ENCODE measurements at places on chromosomes 6 and 20.

DNA sequence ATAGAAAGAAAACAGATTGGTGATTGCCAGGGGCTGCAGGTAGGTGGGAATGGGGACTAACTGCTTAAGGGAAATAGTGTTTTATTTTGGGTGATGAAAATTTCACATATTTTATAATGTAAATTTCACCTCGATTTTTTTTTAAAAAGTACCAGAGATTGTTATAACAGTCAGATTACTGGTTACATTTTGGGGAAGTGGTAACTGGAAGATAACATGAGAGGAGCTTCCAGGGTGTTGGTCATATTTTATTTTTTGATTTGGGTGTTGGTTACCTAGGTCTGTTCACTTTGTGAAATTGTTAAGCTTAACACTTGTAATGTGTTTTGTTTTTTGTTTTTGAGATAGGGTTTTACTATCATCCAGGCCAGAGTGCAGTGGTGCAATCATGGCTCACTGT lies 17.2 kb upstream of the CRIP3 start:
- DNase-seq = no peak

DNA sequence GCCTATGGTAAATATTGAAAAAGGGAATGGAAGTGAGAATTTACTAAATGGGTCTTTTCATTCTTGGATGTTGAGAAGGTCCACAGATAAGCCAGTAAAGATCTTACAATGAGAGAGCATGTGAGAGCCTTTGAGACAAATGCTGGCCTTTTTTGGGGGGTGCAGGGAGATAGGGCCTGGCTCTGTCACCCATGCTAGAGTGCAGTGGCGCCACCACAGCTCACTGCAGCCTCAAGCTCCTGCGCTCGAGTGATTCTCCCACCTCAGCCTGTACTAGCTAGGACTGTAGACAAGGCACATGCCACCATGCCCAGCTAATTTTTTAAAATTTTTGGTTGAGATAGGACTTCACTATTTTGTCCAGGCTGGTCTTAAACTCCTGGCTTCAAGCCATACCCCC lies 63.2 kb upstream of the TMEM181 start:
- no peak for DNase-seq

GRCh38 chr6:167442245-167442644 lies 117.4 kb downstream of the TTLL2 start:
- DNase-seq = no peak

- DNase-seq = peak; percentile 54
Observed at GRCh38 chr6:149923327-149923986, 536 bp upstream of the RAET1G start.

- DNase-seq = no peak
Observed at GRCh38 chr6:18049646-18050045, 62.2 kb upstream of the KIF13A start.

DNA sequence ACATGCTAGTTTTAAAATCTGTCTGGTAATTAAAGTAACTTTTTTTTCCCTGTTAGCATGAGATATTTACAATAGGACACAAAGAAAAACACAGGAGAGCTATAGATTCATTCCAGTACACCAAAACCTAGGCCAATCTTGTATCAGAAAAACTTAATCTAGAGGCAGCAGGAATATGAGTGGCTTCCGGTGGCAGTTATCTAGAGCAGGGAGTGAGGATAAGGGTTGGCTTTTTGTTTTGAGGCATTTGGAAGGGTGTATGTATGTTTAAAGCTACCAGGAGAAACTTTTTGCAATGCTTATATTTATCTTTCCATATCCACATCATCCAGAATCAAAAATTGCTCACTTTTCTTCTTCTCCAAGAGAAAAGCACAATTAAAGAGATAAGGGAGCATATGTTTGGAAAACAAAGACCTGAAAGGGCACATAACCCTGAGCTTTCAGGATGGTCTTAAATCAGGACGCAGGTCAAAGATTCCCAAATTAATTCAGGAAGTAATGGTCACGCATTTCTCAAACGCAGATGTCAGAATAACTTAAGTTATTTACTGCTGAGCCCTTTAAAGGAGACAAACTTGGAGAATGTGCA lies 13.1 kb downstream of the TFAP2A start:
- DNase-seq = no peak

DNA sequence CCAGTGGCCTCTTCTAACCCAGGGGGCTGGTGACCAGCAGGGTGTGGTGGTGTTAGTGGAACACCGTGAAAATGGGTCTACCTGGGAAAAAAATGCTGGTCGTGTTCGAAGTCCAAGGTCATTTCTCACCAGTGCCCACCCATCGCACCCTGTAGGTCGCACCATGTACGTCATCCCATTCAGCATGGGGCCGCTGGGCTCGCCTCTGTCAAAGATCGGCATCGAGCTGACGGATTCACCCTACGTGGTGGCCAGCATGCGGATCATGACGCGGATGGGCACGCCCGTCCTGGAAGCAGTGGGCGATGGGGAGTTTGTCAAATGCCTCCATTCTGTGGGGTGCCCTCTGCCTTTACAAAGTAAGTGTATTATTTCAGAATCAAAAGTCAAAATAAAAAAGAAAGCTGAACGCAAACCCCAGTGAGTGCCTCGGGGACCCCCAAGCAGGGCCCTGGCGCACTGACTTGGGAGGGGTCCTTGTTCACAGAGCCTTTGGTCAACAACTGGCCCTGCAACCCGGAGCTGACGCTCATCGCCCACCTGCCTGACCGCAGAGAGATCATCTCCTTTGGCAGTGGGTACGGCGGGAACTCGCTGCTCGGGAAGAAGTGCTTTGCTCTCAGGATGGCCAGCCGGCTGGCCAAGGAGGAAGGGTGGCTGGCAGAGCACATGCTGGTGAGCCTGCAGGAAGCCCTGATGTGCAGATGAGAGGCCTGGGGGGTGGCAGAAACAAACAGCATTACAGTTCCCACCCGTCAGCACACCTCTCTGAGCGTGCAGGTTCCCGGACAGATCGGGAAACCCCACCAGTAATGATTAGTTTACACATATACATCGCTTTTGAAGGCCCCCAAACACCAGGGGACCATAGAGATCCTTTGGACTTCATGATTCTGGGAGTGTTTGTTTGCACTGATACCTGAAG lies 1.9 kb downstream of the PCK1 start:
- no peak for DNase-seq

DNA sequence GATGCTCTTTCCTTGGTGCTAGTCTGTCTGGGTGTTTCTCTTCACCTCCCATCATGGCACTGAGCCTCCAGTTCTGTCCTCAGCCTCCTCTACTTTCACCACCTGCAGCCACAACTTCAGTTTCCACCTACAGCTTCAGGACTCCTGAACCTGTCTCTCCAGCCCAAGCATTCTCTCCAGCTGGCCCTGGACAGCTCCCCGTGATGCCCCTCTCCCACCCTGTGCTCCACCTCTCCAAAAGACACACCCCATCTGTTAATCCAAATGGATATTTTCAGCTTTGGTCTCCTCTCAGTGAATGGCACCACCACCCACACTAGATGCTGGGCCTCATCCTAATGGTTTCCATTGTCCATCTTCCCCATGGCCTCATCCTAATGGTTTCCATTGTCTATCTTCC lies 79.5 kb upstream of the NEDD9 start:
- no peak for DNase-seq

DNA sequence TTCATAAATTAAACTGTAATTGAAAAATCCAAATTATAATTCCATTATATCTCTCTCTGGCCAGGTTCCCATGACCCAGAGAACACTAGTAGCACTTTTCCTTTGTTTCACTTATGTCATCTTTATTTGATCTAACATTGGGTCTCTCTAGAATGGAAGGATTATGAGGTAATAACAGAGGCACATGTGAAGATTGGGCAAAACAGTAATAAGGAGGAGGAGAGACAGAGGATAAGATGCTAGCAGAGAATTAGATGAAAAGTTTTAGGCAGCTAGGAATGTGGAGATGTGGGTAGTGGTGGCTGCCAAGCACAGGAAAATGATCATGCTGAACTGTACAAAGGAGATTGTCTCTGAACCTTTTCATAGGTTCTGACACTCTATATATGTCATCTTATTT lies 3.3 kb downstream of the TAB2 start:
- DNase-seq = no peak

GRCh38 chr6:35754452-35755277 lies 17.8 kb downstream of the ARMC12 start:
- no peak for DNase-seq

DNA sequence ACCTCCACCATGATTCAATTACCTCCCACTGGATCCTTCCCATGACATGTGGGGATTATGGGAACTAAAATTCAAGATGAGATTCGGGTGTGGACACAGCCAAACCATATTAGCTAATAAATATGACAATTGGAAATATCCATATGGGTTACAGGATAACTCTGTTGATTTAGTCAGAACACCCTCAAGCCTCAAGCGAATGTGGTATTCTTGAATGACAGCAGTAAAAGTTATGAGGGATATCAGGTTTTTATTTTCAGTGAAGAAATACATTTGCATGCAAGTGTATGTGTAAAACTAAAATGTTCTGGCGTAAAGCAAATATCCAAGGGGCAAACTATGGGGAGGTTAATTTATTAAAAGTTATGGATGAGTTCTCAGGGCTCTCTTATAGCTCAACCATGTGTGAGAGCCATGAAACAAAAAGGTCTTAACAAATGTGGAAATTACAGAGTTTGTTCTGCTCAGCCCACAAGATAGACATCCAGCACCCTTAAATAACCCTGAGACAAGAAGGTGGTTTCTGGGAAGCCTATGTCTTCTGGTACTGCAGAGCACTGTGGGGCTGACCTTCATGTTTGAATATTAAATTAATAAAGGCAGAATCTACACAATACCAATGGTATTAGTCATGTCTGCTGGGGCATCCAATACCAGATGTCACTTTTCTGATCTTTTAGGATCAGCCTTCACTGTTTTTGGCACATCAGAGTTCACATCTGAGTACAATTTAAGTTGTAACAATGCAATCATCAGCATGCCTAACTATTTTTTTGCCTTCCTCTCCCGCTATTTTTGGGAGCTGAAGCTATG lies 370.5 kb upstream of the RSPO3 start:
- DNase-seq = no peak

DNA sequence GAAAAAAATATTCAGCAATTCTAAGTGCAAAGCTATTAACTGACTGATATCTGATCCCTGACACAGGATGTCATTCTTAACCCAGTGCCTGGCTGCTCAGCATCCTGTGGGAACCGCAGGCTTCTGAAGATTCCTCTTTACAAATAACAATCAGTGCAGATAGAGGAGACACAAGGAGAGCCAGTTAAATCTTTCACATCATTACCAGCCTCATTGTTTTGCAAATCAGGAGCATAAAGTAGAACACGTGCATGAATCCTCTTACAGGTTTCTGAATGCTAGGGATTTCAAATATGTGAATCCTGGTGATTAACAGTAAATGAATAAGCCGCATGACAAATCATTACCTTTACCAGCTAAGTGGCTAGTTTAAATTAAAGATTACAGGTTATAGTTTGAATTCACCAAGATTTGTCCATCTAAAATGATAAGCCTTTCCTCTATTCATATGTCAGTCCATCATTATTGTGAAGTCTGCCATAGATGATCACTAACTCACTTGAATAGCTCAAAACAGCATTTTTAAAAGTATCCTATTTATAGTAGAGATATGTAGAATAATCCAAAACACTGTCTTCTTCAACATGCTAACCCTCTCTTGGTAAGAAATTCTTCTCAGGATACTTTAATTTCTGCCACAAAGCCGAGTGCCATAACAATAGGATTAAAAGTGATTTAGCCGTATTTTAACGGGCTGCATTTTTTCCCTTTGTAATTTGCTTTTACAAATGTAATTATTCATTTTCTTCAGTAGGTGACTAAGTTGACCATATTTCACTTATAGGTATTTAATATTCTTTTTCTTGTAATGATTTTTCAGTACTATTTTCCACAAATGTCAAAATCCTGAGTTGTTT lies 367.3 kb upstream of the EPHA7 start:
- DNase-seq = no peak

DNA sequence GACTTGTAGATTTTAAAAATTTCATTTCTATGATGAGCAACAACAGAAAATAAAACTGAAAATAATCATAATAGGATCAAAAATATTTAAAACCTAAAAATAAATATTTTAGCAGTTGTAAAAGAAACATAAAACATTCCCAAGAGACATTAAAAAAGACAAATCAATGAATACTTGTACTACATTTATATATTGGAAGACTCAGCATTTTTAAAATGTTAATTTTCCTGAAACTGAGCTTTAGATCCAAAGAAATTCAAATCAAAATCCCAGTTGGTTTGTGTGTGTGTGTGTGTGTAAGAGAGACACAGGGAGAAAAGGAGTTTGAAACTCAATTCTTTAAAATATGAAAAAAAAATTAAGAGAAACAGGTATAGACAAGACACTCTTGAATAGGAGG lies 38.7 kb upstream of the DSE start:
- no peak for DNase-seq

DNA sequence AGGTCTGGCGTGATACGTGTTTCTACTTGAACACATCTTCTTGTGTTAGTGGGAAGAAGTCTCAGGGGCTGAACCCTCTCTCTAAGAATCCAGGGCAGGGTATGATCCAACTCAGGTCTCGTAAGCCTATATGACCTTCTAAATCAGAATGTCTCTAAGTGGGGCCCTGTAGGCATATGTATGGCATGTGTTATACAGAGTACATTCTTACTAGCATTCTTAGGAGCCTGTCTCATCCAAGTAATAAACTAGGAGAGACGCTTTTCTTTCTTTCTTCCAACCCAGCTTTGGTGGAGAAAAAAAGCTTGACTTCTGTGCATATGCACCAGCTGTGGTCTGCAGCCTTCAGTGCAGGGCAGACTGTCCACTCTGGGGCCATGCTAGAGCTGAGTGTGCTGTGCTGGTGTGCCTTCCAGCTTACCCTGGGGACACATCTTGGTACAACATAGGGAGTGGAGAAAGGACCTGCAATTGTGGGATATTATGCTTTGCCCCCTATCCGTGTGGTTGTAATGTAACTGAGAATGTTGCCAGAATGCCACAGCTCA lies 47.3 kb downstream of the L3MBTL3 start:
- DNase-seq = no peak

DNA sequence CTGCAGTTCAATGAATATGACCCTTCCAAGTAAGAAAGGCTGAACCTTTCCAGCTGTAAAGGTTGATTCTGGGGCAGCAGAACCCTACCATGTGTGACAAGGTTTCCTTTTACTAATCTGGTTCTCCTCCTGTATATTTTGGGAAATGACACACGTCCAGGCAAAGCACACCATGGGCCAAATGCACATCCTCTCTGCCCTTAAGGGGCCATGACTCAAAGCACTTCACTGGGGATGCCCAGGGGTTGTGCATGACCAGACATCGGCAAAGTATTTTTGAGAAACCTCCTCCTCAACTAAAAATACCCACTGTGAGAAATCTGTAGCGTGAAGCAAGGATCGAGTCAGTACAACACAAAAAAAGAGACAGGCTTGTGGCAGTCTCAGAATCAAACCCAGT lies 174.7 kb downstream of the BACH2 start:
- no peak for DNase-seq

DNA sequence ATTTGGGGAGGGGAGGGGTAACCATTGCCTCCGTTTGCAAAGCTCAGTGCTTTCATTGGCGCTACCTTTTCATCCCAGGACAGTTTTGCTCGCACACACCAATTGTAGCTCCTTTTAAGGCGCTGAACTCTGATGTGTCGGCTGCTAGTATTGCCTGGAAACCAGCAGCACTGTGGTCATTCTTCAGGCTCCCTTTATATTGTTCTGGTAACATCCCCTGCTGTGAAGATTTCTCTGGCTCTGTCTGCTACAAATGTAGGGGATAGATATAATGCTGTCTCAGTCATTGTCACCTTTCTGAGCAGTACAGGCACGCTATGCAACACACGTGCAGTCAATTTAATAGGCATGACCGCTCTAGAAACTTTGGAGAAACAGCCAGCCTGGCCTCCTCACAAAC lies 172.9 kb upstream of the SASH1 start:
- no peak for DNase-seq

GRCh38 chr6:137488150-137489045 lies 5.8 kb downstream of the OLIG3 start:
- DNase-seq = no peak

All from tibial artery (tissue), 4 donors.